Neural crest cell (in vitro differentiated cells): ENCODE measurements at places on chromosomes 6 and 20. TPM values are rescaled to one million over a fixed set of nuclear protein-coding genes. Genes with fewer than 3 reads are reported as not detected.
A peak's percentile ranks its signal among the peaks of the same experiment; 100 is the strongest.

The MCCD1 gene
- total RNA-seq = not detected in 2 replicates

DNA sequence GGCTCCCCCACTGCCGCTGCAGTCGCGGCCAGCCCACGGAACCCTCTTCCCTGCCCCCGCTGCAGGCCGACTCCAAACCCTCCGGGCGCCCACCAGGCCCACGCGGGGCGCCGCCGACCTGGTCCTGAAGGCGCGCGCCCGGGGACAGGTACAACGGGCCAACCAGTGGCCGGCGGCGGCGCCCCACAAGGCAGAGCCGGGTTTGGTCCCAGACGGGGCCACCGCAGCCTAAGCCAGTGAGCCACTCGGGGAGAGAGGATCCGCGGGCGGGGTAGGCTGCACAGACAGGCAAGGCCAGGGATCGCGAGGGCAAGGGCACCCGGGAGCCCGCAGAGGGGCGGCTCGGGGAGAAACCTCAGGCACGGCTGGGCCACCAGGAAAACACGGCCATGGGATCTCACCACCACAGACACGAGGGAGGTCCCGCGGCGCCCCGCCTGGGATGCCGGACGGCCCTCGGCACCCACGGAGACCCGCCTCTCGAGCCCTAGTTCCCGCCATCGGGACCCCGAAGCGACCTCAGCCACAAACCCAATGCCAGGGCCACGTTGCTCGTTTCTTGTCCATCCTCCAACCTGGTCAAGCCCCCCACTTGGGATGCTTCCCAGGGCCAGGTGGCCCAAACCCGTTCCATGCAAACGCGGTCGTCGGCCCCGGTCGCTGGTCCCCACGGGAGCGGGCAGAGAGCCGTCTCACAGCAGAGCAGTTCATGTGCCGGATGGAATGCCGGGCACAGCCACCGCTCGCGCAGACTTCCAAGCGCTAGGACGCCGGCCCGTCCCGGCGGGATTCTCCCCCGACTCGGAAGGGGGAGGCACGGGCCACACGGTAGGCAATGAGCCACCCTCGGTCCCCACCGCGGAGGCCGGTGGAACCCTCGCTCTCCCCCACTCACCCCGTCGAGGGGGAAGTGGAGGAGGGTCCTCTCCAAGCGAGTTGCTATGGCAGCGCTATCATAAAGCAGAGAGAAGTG, 1956.6 kb upstream of the DEFB115 start:
- no peak for DNase-seq
- H3K36me3 ChIP-seq = peaks cover 23% of the 10 kb centered on the region
- H3K27me3 ChIP-seq = no peaks in the 10 kb centered on the region
- H3K4me3 ChIP-seq = no peak overlapping the region

The RTEL1 gene
- 46.7 and 48.4 TPM in 2 replicates for total RNA-seq

GRCh38 chr6:85079761-85080160, 315.4 kb upstream of the TBX18 start:
- no peaks in the 10 kb centered on the region for H3K4me1 ChIP-seq
- H3K27ac ChIP-seq = no peak overlapping the region
- H3K36me3 ChIP-seq = no peaks in the 10 kb centered on the region
- no peak for DNase-seq
- H3K4me3 ChIP-seq = no peak overlapping the region
- H3K27me3 ChIP-seq = no peaks in the 10 kb centered on the region

The CLPSL1 gene
- total RNA-seq = not detected in 2 replicates

DNA sequence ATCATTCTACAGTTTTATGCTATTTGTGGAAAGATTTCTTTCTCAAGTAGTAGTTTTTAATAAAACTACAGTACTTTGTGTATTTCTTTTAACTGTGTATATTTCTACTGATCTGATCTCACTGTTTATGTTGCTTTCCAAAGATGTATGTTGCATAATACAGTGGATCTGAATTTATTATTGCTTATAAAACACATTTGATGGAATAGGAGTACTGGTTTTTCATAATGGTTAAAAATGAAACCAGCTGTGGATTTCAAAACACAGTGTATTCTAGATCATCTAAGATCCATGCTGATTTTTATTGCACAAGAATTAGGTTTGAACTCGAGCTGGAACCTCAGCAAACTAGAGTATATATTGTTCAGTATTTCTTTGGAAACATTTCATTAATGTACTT, 8.0 kb downstream of the NKX2-4 start:
- peaks cover 18% of the 10 kb centered on the region for H3K36me3 ChIP-seq
- peaks cover 57% of the 10 kb centered on the region for H3K27me3 ChIP-seq
- no peak overlapping the region for H3K4me3 ChIP-seq
- H3K4me1 ChIP-seq = peaks cover 19% of the 10 kb centered on the region

GRCh38 chr6:19837511-19838441, 606 bp downstream of the ID4 start:
- peaks cover 14% of the 10 kb centered on the region for H3K36me3 ChIP-seq
- H3K27me3 ChIP-seq = peaks cover 3% of the 10 kb centered on the region
- H3K4me3 ChIP-seq = peak overlapping the region; percentile 98
- peaks cover 52% of the 10 kb centered on the region for H3K4me1 ChIP-seq
- H3K27ac ChIP-seq = peak overlapping the region; percentile 64

DNA sequence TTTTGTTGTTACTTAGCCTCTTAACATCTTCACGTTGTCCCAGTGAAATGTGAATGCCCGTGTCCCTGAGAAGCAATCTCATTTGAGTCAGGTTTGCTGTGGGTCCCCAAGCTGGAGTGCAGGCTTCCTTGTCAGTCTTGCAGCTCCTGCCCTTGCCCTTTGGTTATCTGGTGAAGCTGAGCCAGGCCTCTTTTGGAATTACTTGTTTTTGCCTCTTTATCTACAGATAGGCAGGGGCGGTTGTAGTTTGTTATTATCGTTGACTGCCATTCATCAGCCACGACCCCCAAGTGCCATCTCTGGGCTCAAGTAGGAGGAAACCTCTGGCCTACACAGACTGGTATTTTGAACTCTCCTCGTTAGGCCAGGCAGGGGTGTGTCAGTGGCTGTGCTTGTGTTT, 2.2 kb downstream of the TMEM14C start:
- H3K27me3 ChIP-seq = no peaks in the 10 kb centered on the region
- H3K27ac ChIP-seq = peak overlapping the region; percentile 57
- H3K4me1 ChIP-seq = peaks cover 38% of the 10 kb centered on the region
- DNase-seq = no peak

DNA sequence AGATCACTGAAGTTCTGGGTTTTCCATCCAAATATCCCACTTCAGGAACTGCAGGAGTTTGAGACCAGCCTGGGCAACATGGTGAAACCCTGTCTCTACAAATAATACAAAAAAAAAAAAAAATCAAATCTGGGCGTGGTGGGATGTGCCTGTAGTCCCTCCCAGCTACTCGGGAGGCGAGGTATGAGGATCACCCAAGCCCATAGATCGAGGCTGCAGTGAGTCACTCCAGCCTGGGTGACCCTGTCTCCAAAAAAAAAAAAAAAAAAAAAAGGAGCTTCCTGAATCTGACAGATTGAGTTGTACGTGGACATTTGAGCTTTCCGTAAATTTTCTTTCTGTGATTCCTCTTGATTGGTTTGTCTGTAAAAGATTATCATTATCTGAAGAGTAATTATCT, 55.6 kb downstream of the TULP4 start:
- no peak for DNase-seq
- H3K36me3 ChIP-seq = peaks cover 11% of the 10 kb centered on the region
- H3K27me3 ChIP-seq = no peaks in the 10 kb centered on the region
- no peak overlapping the region for H3K27ac ChIP-seq
- H3K4me1 ChIP-seq = peaks cover 6% of the 10 kb centered on the region
- H3K4me3 ChIP-seq = no peak overlapping the region
